ENCODE measurements at places on chromosomes 2 and 18.

GRCh38 chr2:144461308-144461766 lies 58.6 kb downstream of the ZEB2 start:
- no peak for DNase-seq

DNA sequence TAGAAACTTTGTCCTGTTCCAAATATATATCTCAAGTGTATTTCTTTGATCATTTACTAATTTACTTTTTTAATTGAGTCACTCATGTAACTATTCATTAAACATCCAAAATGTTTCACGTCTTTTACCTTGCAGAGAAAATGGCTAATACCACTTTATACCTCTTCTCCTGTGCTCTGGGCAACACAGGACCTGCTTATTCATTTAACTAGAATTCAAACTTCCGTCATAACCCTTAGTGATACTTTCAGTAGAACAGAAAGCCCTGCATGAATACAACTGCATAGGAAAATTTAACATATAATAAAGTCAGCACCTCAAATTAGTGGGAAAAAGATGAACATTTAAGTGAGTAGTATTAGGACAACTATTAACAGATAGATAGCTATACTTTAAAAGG lies 205.2 kb downstream of the MREG start:
- DNase-seq, result no peak

GRCh38 chr18:35106013-35106844 lies 65.0 kb downstream of the MAPRE2 start:
- DNase-seq, result no peak

GRCh38 chr2:142008135-142008744 lies 122.6 kb downstream of the LRP1B start:
- no peak for DNase-seq

- DNase-seq, result no peak
Measured at GRCh38 chr2:146213674-146214073, 1631.2 kb upstream of the ACVR2A start.

- DNase-seq, result no peak
Measured at GRCh38 chr2:217723981-217724380, 278.8 kb downstream of the TNS1 start.

DNA sequence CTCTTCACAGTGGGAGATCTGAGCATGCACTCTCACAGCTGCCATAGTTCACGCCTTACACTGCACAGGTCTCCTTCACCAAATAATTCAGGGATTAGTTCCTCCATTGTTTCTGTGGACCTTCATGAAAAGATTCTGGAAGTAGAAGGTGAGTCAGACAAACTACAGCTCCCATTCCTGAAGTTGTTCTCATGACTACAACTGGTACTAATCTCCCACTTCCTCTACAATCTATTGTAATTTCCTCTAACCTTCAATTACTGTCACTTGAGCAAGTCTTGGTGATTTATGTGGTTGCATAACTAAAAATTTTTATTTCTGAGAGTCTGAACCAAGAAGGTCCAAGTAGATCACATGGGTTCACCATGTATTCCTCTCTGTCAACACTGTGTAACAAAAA lies 128.7 kb downstream of the XIRP2 start:
- no peak for DNase-seq

DNA sequence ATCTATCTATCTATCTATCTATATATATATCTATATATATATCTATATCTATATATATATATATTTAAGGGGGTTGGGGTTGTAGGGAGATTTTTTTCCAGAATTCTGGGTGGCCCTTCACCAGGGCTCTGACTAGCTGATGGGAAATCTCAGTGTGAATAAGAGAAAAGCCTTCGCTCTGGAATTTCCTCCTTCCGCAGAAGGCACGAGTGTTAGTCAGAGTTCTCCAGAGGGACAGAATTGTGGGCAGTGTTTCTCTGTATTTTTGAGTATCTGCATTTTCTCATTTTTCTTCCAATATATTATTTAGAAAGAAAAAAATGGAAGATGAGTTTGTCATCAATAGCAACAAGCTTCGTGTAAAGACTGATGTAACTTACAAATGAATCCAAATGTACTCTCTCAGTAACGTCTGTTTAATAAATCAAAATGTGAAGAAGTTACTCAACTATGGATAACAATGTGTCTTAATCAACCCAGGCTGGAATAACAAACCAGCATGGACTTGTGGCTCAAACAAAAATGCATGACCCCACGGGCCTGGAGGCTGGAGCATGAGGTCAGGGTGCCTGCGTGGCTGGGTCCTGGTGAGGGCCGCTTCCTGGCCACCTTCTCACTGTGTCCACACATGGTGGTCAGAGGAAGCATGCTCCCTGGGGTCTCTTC lies 10.6 kb upstream of the SNTG2 start:
- DNase-seq, result no peak

DNA sequence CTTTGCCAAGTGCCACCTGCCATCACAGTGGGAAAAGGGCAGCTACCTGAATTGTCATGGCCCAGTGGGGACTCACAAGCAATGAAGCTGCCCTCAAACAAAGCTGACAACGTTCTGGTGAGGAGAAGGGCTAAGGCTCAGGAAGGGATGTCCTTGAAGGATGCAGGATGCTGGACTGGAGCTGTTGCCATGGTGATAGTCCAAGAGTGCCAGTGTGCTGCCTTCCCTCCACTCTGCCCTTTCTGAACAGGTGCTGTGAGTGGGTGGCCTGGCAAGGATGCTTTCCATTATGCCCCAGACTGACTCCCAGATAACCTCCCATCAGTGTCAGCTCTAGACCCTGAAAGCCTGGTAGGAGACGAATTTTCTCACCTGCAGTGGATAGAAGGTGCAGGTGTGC lies 137.8 kb upstream of the GYPC start:
- no peak for DNase-seq

DNA sequence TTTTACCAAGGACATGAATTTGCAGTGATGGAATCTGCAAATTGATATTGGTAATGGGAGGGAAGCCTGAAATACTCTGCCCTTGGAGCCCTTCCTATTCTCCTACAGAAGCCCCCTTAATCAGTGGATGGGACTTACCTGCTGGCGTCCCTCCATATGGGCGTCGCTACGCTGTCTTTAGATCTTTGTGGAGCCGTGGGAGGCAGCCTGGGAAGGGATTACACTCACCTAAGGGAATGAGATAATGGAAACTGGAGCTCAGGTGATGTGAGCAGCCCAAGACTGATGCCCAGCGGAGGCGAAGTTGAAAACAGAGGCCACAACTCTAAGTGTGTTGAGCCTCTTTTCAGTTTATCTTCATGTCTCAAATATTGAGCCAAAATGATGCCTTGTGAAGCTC lies 306.6 kb downstream of the MYCN start:
- DNase-seq, result no peak

- no peak for DNase-seq
Measured at GRCh38 chr2:36411962-36412444, 56.4 kb downstream of the CRIM1 start.

GRCh38 chr2:231701456-231702373 lies 6.6 kb upstream of the PTMA start:
- no peak for DNase-seq

GRCh38 chr2:228140934-228141528 lies 40.5 kb downstream of the SPHKAP start:
- DNase-seq, result no peak

GRCh38 chr2:173572848-173573247 lies 218.2 kb downstream of the CDCA7 start:
- DNase-seq, result no peak

- no peak for DNase-seq
Measured at GRCh38 chr2:170582313-170582712, 132.8 kb upstream of the SP5 start.

- DNase-seq, result no peak
Measured at GRCh38 chr2:8663997-8664396, 17.9 kb upstream of the ID2 start.

- DNase-seq, result no peak
Measured at GRCh38 chr18:8469544-8470130, 139.6 kb upstream of the RAB12 start.

DNA sequence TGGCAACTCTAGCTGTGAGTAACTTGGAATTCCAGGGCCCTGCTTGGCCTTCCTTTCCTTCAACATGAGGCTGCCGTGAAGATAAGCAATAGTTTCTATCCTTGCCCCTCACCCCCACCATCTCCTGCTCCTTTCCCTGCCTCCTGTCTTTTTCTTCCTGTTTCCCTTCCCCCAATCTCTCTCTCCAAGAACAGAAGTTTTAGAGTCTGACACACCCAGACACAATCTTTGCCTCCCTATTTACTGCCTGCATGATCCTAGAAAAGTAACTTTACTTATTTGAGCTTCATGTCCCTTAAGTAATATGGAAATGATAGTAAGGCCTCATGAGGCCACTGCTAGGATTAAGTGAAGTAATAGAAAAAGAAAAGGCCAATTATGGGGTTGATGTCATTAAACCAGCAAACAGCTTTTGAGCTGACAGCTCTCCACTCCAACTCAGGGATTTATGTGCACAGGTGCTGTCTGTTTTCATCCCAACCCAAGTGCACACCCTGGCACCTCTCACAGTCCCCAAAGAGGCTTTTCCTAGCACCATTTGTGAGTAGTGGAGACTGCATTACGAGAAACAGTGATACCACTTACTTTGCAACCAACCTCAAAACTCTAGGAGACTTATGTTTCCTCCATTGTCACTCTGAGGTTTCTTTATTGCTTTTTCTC lies 123.7 kb upstream of the SIX3 start:
- DNase-seq, result no peak

GRCh38 chr18:905948-906415 lies 1.3 kb downstream of the ADCYAP1 start:
- DNase-seq, result no peak

- no peak for DNase-seq
Measured at GRCh38 chr2:86411396-86411795, 29.8 kb upstream of the KDM3A start.

DNA sequence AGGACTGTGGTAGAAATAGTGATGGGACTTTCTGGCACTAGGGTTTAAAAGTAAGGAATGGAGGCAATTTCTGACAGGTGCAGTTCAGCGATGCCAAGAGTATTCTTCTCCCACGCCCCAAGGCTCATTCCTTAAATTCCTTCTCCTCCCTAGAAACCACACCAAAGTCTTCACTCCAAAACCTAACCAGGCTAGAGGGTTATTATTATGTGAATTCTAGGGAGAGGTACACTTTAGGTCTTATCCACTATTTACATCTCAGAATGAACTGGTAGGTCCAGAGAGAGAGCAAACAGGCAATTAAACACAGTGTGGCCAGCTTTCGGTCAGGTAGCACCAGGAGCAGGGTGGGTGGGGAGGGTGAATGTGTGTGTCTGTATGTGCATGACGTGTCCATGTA lies 11.4 kb downstream of the IL1F10 start:
- DNase-seq, result no peak

- DNase-seq, result no peak
Measured at GRCh38 chr2:135230150-135230549, 178.1 kb downstream of the RAB3GAP1 start.

DNA sequence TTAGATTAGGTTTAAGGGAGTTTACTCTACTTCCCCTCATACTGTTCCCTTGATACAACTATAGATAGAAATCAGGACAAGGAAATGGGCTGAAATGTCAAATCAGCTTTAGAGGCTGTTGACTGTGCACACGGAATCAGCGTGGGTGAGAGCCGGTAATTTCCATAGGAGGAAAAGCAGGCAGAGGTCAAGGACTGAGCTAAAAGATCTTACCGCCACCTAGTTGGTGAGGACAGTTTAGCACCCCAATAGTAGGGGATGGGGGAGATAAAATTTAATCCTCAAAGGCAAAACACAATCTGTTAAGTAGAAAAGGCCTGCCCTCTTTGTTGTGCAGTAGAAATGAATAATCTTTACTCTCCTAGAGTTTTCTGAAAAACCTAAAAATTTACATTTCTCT lies 1154.5 kb upstream of the CHAC2 start:
- no peak for DNase-seq

GRCh38 chr2:55801436-55801835 lies 107.8 kb upstream of the PNPT1 start:
- no peak for DNase-seq

DNA sequence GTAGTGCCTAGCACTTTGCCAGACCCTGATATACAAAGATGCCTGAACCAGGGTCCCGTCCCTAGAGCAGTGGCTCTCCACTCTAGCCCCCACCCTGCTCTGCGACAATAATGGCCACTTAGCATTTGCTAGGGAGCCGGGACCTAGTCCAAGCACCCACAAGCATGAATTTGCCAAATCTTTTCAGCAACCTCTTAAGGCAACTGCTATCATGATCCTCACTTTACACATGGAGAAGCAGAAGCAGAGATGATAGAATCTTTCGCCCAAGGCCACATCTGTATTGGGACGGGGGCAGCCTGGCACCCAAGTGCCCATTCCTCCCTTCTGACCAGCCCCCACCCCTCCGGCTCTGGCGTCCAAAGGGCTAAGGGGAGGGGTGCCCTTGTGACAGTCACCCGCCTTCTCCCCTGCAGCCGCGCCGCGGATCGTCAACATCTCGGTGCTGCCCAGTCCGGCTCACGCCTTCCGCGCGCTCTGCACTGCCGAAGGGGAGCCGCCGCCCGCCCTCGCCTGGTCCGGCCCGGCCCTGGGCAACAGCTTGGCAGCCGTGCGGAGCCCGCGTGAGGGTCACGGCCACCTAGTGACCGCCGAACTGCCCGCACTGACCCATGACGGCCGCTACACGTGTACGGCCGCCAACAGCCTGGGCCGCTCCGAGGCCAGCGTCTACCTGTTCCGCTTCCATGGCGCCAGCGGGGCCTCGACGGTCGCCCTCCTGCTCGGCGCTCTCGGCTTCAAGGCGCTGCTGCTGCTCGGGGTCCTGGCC lies 13.0 kb downstream of the SIGLEC15 start:
- DNase-seq, result no peak

GRCh38 chr18:54392543-54393023 lies 34.9 kb downstream of the C18orf54 start:
- no peak for DNase-seq

GRCh38 chr2:240596080-240596460 lies 9.5 kb downstream of the CAPN10 start:
- no peak for DNase-seq

DNA sequence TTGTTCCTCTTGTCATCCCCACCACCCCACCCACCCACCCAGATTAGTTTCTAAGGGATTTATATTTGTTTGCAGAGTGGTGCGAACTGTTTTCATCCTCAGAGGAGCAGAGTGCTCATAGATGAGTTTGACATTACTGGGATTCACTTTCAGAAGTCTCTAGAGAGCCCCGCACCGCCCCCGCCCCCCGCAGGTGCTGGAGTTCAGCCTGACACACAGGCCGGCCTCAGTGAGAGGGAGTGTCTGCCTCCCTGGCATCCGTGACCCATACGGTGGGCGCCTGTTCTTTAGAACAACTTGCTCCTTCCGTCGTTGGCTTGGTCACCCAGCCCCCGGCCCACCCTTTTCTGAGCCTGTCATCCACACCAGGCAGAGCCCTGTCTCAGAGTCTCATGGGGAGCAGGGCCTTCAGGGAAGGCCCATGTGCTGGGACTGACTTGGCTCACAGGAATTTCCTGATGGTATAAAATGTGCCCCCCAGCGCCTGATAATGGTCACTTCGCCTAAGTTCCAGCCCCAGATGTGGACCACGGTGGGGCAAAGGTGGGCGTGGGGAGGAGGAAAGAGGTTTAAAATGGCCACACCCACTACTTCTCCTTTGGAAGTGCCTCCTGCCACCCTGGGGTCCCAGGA lies 44.3 kb downstream of the HPCAL1 start:
- no peak for DNase-seq

GRCh38 chr2:50951437-50951836 lies 80.5 kb downstream of the NRXN1 start:
- DNase-seq, result no peak

Data from activated CD8-positive, alpha-beta memory T cell treated with anti-CD3 and anti-CD28 coated beads for 4 hours (primary cell).